CD8-positive, alpha-beta memory T cell (primary cell): ENCODE measurements at places on chromosomes 13 and 19. TPM values are rescaled to one million over a fixed set of nuclear protein-coding genes. Genes with fewer than 3 reads are reported as not detected.

DNA sequence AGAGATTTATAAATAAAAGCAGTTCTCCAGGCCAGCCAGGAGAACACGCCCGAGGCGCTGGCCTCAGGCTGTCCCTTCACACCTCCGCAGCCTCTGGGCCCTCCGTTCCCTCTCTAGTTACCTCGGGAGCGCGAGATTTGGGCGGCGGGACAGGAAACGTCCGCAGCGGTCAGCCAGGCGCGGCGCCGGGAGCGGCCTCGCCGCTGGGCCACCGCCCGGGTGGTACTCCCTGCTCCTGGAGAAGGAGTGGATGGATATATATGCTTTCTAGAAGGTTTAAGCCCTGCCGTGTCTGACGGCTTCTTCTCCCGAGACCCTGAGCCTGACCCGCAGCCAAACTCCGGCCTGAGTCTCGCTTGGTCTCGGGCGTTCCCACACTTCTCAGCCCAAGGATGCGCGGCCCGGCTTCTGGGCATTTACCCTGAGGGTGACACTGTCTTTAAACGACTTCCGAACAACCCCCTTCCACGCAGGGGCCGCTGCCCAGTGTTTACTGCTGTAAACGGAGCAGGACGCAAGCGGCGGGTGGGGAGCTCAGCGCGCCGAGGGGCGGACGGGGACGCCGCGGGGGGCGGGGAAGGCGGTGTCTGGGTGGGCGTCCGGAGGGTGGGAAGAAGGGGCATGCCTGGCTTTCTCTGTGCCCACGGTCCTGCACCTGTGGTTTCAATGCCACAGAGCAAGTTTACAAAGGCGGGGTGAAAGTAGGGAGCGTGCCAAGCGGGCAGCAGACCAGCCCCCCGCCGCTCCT lies 2.0 kb upstream of the ZIC2 start:
- DNase-seq: no peak

- DNase-seq: no peak
Observed at GRCh38 chr19:14164724-14165493, 28.5 kb upstream of the ASF1B start.

- no peak for DNase-seq
Observed at GRCh38 chr19:27885359-27885758, 1327.6 kb downstream of the UQCRFS1 start.

DNA sequence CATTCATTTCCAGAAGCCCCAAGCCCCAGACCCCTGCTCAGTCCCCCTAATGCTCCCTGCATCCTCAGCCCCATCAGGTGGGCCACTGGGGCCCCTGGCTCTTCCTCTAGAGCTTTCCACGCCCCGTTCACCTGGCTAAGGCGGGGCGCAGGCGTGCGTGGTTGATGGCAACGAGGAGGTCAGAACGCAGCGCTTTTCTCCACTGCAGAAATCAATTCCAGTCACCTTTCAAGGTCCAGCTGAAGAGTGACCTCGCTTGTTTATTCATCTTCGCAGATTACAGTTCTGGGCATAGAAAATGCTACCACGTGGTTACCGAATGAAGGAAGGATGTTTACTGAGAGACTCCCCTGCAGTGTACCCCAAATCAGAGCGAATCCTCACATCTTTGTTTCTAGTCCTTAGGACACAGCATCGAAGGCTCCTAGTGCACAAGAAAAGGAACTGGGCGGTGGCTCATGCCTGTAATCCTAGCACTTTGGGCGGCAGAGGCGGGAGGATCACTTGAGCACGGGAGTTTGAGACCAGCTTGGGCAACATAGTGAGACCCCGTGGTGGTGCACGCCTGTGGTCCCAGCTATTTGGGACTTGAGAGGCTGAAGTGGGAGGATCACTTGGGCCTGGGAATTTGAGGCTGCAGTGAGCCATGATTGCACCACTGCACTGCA lies 828 bp upstream of the PBX4 start:
- DNase-seq: no peak

DNA sequence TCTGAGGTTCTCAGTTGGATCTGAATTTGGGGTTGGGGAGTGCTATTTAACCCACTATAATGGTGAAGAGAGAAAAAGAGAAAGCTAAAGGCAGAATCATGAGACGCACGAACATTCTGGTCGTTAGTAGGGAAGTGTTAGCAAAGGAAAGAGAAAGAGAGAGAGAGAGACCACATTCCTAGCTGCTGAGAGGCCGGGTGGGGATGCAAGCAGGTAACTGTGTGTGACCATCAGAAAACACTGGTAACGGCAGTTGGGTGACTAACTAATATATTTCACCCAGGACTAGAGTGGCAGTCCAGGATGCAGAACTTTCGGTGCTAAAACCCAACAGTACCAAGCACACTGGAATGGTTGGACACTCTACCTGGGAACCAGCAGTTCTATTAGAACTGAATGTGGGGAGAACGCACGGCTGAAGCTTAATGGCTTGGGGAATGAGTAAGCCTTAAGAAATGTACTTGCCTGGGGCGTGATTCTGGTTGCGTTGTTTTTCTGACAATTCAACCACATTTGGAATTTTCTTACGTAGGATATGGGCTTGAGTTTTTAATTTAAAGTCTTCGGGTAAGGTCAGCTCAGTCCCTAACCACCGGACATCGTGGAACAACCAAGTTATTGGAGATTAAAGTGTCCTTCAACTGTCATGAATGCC lies 130.2 kb downstream of the DNAJC15 start:
- no peak for DNase-seq

DNA sequence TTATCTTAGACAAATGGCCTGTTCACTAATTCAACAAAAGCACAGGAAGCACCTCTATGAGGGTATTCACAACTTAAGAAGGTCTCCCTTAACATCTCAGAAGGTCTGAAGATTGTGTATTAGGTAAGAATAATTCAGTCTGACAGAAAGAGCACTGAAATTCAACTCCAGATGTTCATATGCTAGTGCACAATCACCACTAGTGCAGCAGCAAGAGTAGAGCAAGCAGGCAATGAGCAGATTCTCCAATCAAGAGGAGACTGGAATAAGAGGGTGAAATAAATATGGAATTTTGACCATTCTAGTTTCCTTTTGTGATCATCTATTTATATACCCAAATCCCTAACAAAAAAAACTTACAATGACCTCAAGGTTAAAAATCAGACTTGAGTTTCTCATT lies 52.0 kb downstream of the MPHOSPH8 start:
- no peak for DNase-seq

- DNase-seq: peak; percentile 3
Observed at GRCh38 chr13:67224148-67224846, 5.8 kb downstream of the PCDH9 start.

GRCh38 chr19:15199661-15200552 lies 888 bp downstream of the NOTCH3 start:
- DNase-seq: no peak

DNA sequence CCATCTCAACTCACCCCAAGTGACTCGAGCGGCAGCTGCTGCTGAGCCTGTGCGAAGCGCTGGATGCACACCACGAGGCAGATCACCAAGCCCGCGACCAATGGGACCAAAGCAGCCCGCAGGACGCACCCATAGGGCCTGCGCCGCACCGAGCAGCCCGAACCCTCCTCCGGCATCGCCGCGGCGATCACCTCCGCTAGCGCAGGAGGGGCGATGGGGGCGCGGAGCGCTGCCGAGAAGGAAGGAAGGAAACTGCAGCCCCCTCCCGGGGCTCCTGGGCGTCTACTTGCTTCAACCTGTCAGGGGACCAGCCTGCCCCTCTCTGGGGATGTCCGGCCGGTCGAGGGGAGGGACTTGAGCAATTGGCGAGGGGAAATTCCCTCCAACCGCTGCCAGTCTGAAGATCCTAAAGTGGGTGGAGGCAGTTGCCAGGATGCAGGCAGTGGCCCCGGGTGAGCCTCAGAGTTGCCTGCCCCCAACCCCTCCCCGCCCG lies at the start of gene CD70:
Gene CD70 (minus strand): TSS at position 324 of the 493 bp plus-strand sequence. CDS start 148 bp downstream, at position 176.
- peak; percentile 65 for DNase-seq

GRCh38 chr19:29855087-29855486 lies 43.3 kb downstream of the CCNE1 start:
- DNase-seq: no peak

DNA sequence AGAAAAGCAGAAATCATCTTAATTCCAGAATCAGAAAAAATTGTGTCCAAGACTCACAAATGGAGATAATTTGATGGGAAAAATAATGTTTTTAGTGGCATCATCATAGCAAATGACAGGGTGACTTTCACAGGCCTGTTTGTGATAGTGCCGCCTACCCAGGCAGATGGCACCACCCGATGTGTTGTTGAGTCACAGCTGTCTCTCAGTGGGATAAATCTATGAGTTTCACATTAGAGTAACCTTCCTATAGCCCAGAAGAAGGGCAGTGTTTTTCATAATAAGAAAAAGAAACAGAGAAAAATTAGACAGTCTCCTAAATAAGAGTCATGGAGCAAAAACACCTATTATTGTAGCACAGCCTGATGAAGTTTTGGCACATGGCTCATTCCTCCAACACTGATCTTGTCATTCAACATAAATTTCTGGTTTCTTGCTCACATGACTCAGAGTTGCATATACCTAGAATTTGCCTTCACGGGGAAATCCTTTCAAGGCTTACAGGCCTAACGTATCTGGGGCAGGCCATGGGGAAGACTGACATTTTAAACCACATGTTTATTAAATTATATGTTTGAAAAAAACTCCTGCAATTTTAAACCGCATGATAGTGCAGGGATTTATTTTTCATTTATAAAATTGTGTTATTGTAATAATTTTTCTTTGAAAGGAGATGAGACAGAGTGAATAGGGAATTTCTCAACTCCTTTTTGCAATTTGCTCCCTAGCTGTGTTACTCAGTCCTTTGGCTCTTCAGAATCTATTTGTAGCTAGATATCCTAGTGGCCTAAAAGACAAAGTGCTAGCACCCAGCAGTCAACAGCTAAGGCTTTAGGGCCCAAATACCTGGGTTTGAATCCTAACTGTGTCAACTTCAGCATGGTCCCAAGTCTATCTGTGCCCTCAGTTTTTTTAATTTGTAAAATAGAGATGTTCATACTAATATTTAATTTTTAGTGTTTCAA lies 393.7 kb downstream of the NDFIP2 start:
- DNase-seq: no peak

- no peak for DNase-seq
Observed at GRCh38 chr19:5881543-5882299, 11.4 kb upstream of the FUT5 start.

DNA sequence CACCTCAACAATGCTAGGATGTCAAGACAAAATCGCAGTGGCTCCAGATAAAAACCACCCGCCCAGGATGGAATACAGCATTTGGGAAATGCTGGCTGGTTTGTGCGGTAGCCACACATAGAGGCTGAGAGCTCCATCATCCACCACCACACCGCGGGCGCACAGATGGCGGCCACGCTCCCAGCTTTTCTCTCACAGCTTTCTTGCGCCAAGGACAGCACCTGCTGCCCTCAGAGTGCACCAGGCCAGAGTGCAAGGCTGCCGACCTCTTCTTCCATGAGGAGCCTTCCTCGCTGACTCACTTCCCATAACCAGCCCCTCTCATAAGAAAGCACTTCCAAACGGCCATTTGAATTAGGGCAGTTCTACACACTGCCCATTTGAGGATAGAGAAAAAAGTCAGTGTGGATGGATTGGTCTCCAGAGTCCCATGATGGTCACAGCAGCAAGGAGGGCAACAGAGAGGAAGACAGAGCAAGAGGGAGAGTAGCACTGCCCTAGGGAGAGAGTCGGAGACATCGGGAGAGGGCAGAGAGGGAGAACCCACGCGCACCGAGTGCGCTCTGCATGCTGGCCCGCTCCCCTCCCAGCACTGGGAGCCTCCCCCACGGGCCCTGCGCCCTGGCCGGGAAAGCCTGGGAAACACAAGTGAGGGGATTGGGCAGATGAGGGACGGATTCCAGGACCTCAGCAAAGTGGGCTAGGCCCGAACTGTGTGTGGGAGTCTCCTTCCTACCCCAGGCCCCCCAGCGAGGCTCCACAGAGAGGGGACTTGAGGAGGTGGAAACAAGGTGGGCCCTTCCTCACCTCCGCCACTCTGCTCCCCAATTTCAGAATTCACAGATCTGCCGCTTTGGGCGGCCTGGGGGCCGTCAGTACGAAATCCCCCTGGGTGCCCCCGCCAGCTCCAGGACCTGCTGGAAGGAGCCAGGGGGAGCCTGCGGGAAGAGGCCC lies 156.9 kb downstream of the USP12 start:
- no peak for DNase-seq

DNA sequence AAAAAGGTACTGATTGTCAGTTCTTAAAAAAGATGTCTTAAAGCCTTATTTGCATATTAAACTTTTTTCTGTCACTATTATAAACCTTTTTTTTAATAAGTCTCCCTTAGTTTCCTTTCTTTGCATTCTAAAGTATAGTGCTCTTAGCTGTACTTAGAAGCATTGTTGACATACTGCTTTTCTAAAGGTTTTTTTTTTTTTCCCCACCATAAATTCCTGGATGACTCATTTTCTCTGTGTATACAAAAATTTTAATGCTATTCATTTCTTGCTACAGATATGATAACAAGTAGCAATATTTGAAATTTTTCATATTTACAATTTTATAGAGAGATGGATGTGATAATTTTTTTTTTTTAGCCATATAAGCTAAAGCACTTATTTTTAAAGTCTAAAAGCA lies 43.5 kb downstream of the METTL21C start:
- DNase-seq: no peak

DNA sequence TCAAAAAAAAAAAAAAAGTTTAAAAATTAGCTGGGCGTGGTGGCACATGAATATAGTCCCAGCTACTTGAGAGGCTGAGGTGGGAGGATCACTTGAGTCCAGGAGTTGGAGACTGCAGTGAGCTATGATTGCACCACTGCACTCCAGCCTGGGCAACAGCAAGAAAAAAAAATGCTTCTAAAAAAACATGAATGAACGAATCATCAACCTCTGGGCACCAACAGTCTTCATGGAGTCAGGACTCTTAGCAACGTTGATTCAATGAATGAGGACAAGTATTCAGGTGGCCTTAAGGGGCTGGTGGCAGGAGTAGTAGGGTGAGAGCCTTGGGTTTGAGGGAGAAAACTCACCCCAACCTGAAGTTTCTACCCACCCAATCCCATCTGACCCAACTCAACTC lies 20.6 kb upstream of the OLFM2 start:
- DNase-seq: no peak

DNA sequence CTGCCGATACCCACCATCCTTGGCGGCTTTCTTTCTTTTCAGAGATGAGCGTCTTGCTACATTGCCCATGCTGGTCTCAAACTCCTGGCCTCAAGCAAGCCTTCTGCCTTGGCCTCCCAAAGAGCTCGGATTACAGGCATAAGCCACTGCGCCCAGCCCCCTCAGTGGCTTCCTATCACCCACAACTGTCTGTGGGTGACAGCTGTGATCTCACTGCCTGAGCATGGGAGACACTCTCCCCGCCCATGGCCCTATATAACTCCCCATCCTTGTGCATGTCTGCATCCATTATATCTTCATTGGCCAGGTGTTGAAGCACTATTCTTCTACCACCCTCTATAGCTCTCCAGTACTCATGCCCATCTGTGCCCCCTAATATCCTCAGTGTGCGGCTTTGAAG lies 76.2 kb downstream of the PTPRS start:
- DNase-seq: no peak

GRCh38 chr13:52361225-52361624 lies 44.7 kb downstream of the THSD1 start:
- DNase-seq: no peak

TTC9B gene
- total RNA-seq: not detected

IGSF23 gene
- total RNA-seq: not detected

IL11 gene
- 0.27 TPM for total RNA-seq

PRSS57 gene
- total RNA-seq: not detected

TMIGD2 gene
- total RNA-seq: 7.0 TPM
